ENCODE measurements at places on chromosomes 7 and 10.

DNA sequence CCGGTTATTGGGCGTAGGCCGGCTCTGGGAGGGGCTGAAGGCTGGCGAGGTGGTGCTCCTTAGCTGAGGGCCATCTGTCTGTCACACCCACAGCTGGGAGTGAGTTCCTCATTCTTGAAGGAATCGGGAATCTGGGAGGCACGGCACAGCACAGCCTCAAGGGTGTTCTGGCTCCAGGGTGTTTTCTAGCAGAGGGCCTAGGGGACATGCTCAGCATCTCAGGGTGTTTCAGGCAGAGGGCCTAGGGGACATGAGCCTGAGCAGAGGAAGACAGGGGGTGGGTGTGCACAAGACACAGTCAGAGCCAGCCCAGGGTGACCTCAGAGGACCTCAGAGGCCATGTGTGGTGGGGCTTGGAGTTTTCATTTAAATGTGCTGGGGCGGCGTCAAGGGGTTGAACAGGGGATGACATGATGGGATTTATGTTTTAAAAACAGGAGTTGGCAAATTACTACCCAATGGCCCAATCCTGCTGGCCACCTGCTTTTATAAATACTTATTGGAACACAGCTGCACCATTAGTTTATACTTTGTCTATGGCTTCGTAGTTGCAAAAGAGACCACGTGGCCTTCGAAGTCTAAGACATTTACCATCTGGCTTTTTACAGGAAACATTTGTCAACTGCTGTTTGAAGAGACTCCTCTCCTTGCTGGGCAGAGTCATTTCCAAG, 121.6 kb downstream of the PRKAG2 start:
- DNase-seq, result no peak

DNA sequence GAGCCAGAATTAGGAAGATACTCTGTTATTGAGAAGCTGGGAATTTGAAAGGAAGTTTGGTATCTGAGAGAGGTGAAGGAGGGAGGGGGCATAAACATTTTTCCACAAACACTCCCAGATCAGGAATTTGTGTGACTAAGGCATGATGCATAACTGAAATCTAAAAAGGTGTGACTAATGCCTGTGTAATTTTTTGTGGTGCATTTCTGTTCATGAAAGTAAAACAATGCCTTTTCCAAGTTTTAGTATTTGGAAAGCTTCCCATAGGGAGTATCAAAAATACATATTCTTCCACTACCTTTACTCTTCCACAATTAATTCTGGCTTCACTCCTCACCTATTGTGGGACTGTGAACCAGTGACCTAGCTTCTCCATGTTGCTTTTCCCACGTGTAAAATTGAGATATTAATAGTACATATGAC, 56.4 kb upstream of the CAV2 start:
- no peak for DNase-seq

GRCh38 chr10:64011912-64012714, 490.9 kb downstream of the REEP3 start:
- peak; percentile 57 for DNase-seq

DNA sequence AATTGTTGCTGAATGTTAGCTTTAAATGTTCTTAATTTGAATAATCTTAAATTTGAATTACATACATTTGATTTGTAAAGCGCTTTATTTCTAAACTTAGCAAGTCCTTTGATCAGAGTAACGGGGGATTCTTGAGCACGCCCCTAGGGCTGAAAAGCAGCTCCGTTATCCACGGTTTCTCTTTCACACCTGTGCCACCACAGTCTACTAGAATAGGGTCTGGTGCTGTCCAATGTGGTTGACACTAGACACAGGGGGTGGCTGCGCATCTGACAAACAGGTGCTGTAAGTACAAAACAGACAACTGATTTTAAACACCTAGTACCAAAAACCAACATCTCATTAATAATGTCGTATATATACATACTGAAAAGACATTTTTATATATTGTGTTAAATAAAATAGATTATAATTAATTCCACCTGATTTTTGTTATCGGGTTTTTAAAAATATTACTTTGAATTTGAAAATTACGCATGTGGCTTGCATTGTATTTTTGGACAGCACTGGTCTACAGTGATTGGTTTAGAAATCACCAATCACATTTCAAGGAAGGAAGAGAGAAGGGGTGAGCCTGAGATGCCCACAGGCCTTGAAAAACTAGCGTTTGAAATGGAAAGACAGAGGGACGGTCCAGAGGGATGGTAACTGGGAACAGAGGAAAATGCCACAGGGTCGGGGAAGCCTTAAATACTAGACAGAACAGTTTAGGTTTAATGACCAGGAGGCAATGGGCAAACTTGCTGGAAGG, 7.3 kb downstream of the SEPHS1 start:
- DNase-seq, result no peak

All from retina (tissue), 1 donor.